ENCODE measurements at places on chromosomes 7 and 10.

DNA sequence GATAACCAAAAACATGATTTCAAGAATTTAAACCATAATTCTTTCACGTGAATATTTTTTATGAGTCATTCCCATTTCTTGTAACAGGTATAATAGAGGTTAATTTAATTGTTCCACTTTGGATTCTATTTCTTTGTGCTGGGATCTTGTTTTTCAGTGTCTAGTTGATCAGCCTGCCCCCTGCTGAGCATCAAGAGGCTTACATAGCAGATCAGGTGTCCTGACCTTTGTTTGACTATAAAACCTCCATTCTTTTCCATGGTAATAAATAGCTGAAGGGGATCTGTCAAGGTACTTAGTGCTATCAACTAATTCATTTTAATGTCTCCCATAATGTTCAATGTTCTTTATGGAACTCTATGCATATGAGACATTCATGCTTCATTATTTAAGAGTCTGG is 4.9 kb downstream of the COL17A1 start:
- DNase-seq, result no peak

- DNase-seq, result no peak
These were observed 144.5 kb upstream of the ZWINT start for GRCh38 chr10:56505555-56505954.

- peak; percentile 86 for DNase-seq
These were observed 578 bp downstream of the ZMYND11 start for GRCh38 chr10:135601-136464.

- DNase-seq, result no peak
These were observed 470.7 kb downstream of the DNAJB6 start for GRCh38 chr7:157807510-157807909.

DNA sequence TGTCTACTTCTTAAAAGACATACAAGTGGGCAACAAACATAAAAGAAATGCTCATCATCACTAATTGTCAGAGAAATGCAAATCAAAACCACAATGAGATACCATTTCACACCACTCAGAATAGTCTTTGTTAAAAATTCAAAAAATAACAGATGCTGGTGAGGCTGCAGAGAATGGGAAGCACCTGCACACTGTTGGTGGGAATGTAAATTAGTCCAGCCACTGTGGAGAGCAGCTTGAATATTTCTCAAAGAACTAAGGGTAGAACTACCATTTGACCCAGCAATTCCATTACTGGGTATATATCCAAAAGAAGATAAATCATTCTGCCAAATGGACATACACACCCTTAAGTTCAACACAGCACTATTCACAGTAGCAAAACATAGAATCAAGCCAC is 61.8 kb upstream of the STEAP1 start:
- DNase-seq, result no peak

GRCh38 chr10:124706462-124707143 is 37.6 kb downstream of the FAM53B start:
- DNase-seq, result no peak

DNA sequence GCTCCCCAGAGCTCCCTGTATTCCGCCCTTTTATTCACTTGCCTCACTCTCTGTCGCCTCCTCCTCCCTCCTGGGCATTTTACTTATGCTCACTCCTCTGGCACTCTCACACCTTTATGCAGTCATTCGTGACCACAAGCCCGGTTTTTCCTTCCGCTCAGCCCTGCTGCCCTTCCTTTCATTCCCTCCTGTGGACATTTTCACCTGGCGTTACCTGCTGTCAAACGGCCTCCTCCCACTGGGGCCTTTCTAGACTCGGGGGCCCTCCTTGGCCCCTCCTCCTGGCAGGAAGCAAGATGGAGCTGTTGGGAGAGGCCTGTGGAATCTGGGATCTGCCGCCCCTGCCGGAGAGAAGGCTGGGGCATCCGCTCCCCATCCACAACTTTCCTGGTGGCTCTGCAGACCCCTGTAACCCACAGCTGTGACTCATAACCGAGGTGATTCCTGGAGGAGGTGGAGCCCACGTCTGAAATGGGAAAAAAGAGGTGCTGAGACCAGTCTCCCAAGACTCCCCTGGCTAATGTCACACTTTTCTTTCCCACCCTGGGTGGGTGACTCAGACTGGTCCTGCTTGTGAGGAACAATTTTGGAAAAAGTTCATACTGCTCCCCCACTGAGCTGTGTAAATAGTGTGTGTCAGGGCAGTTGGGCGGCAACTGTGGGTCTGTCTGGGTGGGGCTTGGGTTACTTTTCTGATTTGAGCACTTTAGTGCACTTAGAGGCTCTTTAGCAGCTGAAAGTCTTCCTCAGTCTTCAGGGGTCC is 1.2 kb downstream of the VCL start:
- DNase-seq, result peak; percentile 86

DNA sequence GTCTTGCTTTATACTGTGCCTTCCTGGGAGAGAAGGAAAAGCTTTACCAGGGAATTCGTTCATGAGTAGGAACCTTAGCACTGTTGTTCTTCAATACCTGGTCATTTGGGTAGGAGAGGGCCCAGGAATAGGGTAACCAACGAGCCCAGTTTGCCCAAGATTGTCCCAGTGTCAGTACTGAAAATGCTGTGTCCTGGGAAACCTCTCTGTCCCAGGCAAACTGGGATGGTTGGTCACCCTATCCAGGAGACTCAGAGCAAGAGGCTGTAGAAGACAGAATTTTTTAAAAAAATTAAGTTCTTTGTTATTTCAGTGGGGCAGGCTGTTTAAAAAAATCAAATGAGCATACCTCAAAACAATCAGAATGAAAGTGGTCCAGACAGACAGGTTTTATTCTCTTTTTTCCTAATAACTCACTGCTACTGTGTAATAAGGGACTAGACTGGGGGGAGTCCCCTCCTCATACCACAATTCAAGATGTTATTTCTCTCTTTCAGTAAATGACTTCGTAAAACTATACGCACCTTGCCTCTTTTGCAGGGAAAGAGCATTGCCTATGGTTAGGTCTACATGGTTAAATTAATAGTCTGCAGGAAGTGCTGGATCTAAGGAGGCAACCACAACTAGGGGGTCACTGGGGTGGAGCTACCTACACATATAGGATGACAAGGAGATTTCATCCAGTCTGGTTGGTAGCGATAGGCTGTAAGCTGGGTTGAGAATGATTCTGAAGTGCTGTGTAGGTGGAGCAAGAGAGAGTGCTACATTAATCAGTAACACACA is 41.1 kb upstream of the FAM133B start:
- DNase-seq, result no peak

- no peak for DNase-seq
These were observed 48.0 kb downstream of the MALSU1 start for GRCh38 chr7:23347033-23347681.

GRCh38 chr7:94243066-94243711 is 151.5 kb upstream of the COL1A2 start:
- no peak for DNase-seq

DNA sequence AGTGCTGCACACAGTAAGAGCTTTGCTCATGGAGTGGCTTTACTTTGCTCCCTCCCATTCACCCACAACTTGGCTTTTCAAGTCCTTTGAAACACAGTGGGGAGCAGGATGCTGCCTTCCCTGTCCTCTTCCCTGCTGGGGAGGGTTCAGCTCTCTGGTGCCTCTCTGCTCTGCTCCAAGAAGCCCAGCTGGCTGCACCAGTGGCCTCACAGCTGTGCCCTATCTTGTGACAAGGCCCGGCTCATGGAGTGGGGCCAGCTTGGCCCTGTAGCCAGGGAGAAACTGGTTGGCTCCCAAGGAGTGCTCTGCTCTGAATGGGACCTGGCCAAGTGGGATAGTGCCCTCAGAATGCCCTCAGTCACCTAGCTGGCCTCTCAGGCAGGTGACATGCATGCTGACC is 212.3 kb upstream of the ZMIZ1 start:
- DNase-seq, result peak; percentile 80

DNA sequence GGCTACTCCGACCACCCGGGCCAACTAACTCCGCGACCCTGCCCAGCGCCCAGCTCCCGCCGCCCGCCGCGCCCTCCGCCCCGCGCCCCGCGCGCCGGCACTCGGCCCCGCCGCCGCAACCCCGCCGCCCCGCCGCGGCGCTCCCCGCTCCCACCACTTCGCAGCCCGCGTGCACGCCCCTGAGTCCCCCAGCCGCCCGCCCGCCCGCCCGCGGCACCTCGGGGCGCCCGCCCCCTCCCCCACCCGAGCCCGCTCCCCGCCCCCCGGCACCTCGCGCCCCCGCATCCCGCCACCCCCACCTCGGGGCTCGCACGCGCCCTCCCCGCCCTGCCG is 598 bp downstream of the JAZF1 start:
- DNase-seq, result no peak
